ENCODE measurements at places on chromosomes 12 and 14.

DNA sequence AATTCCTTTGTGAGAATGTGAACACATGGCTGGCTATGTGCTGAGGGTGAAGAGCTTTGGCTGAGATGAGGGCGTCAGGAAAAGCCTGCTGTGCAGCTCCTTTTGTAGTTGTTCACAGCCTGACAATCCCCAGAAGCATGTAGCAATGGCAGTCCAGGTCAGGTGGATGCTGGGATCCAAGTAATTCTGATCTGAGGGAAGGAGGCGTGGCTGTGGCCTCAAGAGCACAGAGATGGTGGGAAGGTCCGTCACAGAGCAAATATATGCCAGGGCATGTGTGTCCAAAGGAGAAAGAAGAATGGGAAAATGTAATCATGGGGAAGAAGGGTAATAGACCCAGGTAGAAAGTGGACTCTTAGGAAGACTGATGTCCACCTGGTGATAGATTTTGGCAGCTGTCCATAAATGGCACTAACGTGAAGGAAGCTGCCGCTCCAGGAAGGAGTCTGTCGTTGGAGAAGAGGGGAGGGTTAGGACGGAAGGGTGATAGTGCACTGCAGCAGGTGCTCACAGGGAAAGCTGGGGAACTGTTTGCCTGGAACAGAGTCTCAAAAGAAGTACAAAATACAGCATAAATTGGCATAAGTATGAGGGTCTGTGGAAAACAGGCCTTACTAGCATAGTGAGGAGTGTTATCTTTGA is 13.8 kb downstream of the MGST1 start:
- no peak for DNase-seq

DNA sequence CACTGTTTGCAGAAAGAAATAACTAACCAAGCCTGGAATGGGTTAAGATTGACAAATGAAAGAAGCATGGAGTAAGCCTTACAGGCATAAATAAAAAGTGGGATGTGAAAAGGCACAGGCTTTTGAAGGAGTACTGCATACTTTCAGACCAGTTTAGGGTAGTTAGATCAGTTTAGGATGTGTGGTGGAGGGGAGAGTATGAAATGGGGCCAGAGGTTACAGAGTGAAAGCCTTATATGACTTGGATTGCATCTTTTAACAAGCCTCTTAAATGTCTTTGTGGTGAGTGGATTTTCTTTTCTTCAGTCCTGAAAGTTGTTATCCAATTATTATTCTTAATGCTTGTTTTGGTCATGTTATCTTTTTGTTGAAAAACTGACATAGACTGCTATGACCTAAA is 52.2 kb upstream of the TRHDE start:
- DNase-seq = no peak

DNA sequence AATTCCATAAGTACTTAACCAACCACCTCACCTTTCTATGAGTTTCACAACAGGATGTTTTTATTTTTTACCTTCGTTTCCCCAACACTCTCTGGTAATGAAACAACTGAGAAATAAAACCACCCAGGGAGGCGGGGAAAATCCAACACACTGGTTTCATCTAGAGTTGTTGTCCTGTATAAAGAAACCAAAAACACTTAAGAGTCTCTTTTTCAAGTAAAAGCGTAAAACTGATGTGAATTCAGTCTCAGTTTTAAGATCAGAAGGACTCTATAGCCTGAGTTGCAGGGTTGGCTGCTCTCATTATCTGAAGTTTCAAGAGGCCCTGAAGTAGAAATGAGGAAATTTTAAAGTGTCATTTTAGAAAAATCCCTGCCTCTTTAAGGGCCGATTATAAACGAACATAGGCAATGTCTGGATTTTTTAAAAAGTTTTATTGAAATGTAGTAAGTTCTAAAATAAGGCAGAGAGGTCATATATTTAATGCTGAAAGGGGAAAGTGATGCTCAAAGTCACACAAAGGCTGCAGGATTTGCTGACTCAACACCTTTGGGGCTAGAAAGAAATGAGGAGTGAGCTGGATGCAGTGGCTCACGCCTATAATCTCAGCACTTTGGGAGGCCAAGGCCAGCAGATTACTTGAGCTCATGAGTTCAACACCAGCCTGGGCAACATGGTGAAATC is 27.2 kb downstream of the HIGD1C start:
- no peak for DNase-seq

- no peak for DNase-seq
These were observed 30.6 kb downstream of the WIF1 start for GRCh38 chr12:65090461-65090860.

DNA sequence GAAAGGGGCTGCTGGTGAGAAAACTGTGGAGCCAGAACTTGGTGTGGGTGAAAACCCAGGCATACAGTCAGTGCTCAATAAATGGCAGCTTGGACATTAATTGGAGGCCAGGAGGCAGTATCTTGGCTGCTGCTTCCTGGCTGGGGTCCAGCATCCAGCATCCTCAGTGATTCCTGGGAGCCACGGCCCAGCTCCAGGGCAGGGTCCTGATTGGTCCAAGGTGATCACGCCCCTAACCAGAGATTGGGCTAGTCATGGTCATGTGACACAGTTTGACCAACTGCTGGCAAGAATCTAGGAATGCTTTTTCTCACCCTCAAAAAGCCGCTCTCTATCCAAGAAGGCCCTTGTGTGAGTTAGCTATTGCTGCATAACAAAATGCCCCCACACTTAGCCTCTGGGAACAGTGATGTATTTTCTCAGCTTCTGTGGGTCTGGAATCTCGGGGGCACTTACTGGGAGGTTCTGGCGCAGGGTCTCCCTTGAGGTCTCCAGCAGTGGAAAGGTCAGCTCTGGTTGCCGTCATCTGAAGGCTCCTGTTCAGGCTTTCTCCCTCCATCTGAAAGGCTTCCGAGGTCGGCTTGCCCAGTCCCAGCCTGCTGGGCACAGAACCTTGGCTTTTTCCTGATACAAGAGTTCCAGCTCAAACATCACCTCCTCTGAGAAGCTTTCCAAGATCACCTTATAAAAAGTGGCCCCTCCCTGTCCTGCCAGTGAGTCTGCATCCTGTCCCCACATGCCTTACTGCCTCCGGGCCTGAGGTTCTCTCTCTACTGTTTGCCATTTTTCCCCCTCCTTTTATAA is 119.2 kb upstream of the NCOR2 start:
- no peak for DNase-seq

GRCh38 chr12:52391618-52392002 is 6.2 kb upstream of the KRT84 start:
- DNase-seq = peak; percentile 50

Data from occipital lobe (tissue), 3 donors.